PC-9 (cell line): ENCODE measurements at places on chromosomes 16 and 17. TPM values are rescaled to one million over a fixed set of nuclear protein-coding genes. Genes with fewer than 3 reads are reported as not detected.

CLDN7 gene
- 390 and 442 TPM in 2 replicates for total RNA-seq

DNA sequence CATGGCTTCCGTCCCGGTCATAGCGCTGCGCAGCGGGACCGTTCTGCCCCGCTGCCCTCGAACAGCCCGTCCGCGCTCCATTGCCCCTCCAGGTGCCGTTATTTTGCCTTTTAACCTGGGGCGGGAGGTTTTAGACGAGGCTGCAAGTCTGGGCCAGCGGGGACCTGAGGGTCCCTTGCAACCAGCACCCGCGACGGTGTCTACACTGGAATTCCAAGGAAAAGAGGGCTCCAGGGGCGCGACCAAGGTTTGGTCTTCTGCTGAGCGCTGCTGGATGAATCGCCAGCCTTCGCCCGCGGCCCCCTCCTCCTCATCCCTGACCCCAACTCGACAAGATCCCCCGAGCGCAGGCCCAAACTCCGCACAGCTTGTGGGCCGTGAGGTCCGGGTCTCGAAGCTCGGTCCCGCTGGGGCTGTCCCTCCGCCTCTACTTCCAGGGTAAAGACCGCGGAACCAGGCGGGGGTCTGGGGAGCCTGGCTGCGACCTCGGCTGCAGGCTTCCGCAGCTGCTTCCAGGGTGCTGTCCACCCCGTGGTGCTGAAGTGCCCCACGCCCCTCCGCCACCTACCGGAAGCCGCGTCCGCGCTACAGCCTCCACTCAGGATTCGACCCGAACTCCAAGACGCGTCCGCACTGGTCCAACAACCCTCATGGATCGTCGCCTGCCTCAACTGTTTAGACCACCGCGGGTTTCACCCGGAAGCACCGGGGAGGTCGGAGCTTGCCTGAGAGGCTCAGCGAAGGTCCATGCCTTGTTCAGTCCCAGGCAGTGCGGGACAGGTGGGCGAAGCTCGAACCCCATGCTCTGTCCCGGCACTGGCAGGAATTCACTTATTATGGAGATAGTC is 10.1 kb upstream of the CA4 start:
- DNase-seq: peak; percentile 29

RCVRN gene
- not detected in 2 replicates for total RNA-seq

DNA sequence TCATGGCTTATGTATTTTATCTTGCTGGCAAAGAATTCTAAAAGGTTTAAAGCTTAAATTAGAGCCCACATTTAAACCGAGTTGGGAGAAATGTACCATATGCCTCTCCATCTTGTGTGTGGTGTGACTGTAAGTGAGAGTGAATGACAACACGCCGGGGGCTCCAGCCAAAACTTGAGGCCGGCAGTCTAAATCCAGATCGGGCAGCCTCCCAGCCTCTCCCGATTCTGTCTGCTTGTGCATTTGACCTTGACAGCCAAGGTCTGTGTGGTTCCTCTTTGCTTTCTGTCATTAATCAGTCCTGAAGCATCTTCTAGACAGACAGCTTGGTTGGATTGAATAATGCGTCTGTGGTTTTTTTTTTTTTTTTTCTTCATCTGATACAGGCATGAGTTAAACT is 1093.2 kb upstream of the EEF2KMT start:
- DNase-seq: no peak

- no peak for DNase-seq
Measured at GRCh38 chr17:78665387-78665951, 88.3 kb upstream of the DNAH17 start.

DOK4 gene
- total RNA-seq: 27.4 and 38.7 TPM in 2 replicates

DHRS13 gene
- total RNA-seq: 15.8 and 17.5 TPM in 2 replicates

TMC8 gene
- total RNA-seq: 1.9 and 2.6 TPM in 2 replicates

DNA sequence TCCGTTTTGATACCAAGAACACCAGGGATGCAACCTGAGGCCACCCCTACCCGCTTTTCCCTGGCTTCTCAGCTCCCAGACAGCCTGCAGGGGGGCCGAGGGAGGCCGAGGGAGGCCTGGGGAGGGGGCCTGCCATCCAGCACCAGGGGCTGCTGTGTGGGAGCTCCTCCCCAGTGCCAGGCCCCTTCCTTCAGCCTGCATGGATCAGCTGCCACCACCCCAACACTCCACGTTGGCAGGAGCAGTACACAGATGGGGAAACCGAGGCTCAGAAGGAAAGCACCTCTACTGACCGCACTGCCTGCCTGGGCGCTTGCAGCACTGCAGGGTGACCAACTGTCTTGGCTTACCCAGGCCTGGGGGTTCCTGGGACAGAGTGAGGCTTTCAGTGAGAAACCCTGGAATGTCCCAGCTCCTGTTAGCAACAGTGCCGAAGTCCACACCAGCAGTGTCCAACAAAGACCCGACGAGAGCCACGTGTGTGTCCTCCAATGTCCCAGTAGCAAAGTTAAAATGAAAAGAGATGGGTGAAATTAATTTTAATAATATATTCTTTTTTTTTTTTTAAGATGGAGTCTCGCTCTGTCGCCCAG is 5.3 kb upstream of the OSGIN1 start:
- no peak for DNase-seq

DNA sequence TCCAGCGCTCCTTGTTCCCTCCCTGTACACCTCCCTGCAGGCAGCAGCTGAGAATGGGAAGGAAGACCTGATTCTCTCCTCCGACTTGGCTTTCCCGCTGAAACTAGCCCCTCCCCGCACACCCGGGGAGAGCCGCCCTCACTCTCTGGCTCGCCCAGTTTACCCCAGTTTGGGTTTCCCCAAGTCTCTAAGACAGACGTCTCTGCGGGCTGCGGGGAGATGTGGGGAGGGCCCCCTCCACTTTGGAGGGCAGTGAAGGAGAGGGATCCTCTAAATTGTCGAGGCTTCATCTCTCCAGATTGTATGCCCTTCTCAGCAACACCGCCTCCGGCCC is 797 bp downstream of the GRB7 start:
- DNase-seq: peak; percentile 56

RUNDC3A gene
- not detected in 2 replicates for total RNA-seq

DNA sequence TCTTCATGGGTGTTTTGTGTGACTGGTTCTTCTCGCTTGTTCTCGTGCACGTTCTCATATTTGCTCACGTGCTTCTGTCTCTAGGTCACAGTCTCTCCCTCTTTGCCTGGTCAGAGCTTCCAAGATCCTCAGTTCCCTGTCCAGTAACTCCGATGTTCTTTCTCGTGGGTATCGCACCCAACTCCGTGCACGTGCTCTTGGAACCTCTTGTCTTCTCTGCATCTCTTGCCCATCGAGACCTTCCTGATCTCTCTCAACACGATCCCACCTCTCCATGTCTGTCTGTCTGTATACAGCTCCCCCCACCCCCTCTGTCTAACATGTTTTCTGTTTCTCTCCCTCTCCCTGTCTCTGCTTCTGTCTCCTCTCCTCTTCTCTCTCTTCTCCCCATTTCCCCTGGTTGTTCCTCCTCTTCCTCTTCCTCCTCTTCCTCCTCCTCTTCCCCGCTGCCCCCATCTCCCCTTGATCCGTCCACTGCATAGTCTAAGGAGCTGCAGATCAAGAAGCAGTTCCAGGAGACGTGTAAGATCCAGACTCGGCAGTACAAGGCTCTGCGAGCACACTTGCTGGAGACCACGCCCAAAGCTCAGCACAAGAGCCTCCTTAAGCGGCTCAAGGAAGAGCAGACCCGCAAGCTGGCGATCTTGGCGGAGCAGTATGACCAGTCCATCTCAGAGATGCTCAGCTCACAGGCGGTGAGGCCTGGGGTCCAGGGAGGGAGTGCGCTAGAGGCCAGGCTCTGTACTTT is 6.1 kb downstream of the HIRIP3 start:
- DNase-seq: no peak

IRX5 gene
- not detected in 2 replicates for total RNA-seq

- DNase-seq: no peak
Measured at GRCh38 chr17:58421711-58422110, 4.4 kb upstream of the RNF43 start.

TEKT1 gene
- 0.50 and 0.61 TPM in 2 replicates for total RNA-seq

GRCh38 chr17:6254036-6254435 is 180.9 kb downstream of the AIPL1 start:
- DNase-seq: no peak

KRT39 gene
- not detected in 2 replicates for total RNA-seq

- no peak for DNase-seq
Measured at GRCh38 chr17:83067718-83068261, 11.6 kb upstream of the METRNL start.

- no peak for DNase-seq
Measured at GRCh38 chr16:49884033-49885015, 28.4 kb upstream of the ZNF423 start.

- DNase-seq: no peak
Measured at GRCh38 chr17:54950116-54950515, 18.3 kb downstream of the COX11 start.

DNA sequence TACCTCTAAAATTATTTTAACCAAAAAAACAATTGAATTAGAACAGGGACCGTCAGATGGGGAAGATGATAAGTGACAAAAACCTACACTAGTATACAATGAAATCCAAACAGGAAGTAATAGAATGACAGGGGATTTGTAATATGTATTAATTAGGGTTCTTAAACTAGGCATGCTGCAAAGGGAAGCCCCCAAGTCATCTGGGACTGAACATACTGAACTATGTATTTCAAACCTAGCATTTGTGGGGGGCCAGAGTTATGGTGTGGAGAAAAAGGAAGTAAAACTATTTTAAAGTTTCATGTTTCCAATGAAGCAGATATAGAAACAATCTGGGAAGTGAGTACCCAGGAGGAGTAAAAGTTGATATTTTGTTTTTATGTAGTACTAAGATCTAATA is 133.2 kb upstream of the HS3ST3A1 start:
- DNase-seq: no peak

DNA sequence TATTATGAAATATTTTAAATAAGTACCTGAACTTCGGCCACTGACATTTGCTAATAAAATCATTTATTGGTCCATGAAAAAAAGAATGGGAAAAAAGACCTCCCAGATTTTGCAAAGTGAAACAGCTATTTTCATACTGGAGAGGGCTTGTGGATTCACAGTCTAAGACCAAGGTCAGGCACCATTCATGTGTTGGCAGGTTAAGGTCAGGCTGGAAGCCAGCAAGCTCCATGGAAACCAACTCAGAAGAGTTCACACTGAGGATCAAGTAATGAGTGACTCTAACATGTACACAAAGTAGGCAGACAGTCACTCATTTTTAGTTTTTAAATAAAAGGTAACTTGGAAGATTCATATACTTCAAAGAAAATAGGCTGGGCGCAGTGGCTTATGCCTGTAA is 3.4 kb downstream of the DNAJA2 start:
- DNase-seq: no peak

DNA sequence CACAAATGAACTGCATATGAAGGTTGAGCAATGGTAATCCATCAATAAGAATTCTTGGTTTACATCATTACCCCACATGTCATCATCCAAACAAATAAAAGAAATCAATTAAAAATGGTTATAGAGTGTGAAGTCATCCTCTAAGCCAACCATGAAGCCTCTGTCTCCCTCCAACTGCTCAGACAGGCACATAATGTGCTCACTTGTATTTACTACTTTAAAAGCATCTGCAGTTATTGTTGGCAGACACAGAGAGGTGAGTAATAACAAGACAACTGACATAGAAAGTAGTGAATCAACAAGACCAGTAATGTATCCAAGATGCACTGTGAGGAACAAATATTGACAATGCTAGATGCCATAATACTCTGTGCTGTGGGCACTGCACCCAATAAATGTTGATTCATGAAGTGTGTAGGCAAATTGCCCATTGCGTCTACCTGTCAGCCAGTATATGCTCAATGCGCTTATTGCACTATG is 20.0 kb downstream of the ADAMTS18 start:
- DNase-seq: no peak

- no peak for DNase-seq
Measured at GRCh38 chr17:13002761-13003453, 14.9 kb downstream of the ELAC2 start.

GP1BA gene
- not detected in 2 replicates for total RNA-seq

GRCh38 chr17:77610972-77611521 is 347.5 kb upstream of the TNRC6C start:
- no peak for DNase-seq

- no peak for DNase-seq
Measured at GRCh38 chr16:4618645-4619418, 4.1 kb upstream of the UBALD1 start.

DNA sequence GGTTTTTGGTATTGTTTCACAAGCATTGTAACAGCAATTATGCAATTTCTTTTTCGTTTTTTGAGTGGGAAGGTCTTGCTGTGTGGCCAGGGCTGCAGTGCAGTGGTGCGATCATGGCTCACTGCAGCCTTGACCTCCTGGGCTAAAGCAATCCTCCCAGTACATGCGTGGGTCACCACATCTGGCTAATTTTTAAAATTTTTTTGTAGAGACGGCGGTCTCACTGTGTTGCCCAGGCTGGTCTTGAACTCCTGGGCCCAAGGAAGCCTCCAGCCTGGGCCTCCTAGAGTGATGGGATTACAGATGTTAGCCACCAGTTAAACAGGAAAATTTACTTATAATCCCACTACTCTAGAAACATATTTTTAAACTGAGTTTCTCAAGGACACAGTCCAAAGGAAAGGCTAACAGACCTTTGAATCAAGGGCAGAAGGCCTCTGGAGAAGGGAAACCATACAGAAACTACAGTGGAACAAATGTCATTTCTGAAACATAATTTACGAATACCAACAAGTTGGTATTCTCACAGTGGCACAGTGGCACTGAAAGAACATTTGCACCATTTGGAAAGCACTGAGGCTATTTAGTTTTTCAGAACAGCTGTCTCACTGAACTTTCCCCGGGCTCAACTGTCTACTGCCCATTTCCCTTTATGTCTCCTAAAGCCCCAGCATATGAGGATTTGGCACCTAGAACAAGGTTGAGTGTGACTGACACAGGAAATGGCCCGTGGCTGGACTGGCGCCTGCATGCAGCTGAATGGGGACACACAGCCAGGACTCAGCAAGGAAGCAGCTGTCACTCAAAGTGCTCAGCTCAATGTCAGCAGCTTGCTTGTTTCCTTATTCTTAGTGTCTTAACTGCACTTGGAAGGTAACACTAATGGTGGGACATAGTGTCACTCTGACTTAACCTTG is 2.8 kb upstream of the PRKAR1A start:
- no peak for DNase-seq

GRCh38 chr16:65012357-65012756 is 109.5 kb downstream of the CDH11 start:
- DNase-seq: no peak

CTRB2 gene
- total RNA-seq: not detected in 2 replicates

ASGR2 gene
- total RNA-seq: not detected in 2 replicates

- DNase-seq: no peak
Measured at GRCh38 chr17:50303596-50303995, 29.3 kb downstream of the TMEM92 start.

GRCh38 chr17:6505425-6506142 is 50.8 kb downstream of the PITPNM3 start:
- DNase-seq: peak; percentile 59

GRCh38 chr16:52770828-52771227 is 223.9 kb upstream of the TOX3 start:
- no peak for DNase-seq
